ENCODE measurements at places on chromosomes 1 and 21.

DNA sequence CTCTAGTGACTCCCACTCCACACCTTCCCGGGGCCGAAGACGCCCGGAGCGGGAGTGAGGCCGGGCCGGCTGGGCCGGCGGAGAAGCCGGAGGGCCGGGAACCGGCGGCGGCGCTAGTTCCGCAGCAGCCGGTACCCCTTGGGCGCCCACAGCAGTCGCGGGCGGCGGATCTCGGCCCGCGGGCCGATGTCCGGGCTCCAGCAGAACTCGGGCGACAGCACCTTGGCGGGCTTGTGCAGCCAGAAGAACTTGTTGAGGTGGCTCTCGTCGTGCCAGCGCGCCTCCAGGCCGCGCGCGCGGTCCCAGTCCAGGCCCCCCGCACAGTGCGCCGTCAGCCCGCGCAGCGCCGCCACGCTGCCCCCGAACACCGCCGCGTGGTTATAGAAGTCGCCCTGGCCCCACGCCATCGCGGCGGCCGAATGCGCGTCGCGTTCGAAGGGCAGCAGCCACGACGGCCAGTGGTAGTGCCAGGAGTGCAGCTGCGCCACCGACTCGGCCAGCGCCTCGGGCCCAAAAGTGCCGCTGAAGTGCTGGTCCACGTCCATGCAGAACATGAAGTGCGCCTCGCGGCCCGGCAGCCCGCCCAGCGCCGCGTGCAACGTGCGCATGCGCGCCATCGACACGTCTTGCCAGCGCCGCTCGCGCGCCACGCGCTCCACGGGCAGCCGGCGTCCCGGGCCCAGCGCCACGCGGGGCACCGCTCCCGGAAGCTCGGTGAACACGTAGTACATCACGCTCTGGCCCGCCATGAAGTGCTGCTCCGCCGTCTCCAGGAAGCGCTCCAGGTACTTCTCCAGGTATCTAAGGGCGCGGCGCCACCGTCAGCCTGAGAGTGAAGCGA, 14.0 kb downstream of the A3GALT2 start:
- peak; percentile 54 for ATAC-seq

DNA sequence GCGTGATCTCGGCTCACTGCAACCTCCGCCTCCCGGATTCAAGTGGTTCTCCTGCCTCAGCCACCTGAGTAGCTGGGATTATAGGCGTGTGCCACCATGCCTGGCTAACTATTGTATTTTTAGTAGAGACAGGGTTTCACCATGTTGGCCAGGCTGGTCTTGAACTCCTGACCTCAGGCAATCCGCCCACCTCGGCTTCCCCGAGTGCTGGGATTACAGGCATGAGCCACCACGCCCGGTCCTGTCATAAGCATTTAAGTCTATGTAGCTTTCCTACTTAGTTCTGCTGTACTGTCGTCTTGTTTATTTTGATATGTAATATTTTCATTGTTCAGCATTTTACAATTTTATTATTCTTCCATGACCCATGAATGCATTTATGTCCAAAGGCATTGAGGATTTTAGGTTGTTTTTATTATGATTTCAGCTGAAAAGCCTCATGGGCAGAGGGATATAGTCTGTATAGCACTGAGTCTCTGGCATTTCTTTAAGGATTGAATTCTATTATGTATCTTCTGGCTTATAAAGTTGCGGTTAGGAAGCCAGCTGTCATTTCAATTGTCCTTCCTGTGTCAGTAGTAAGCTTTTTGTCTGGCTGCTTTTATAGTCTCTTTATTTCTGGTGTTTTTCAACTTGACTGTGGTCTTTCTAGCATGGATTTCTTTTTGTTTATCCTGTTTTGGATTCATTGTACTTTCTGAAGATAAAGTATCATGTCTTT, 9.2 kb downstream of the AGPAT3 start:
- no peak for ATAC-seq

- ATAC-seq: no peak
Measured at GRCh38 chr1:28196330-28196729, 19.8 kb upstream of the PTAFR start.

DNA sequence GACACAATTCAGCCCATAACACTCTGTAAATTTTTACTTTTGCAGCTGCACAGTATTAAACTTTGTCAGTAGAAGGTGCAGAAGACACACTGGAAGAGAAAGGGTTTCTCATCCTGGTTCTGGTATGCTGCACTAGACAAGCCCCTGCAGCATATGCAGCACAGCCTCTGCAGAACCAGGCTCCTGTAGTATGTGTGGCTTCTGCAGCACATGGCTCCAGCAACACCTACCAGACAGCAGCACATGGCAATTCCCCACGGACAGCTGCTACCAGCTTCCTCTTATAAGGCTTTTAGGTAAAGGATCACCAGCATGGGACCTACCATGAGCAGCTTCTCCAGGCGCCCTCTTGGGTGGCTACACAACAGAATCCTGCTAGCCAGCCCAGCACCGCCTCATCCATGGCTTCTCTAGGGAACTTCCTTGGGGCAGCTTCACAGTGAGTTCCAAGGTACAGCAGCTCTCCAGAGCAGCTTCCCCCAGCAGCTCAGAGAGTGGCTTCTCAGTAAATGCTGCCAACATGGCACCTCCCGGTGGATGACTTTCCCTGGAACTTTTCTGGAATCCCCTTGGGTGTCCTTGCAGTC, 534.4 kb upstream of the CXADR start:
- ATAC-seq: no peak

- peak; percentile 57 for ATAC-seq
Measured at GRCh38 chr1:44300852-44301251, 54.2 kb downstream of the ERI3 start.

DNA sequence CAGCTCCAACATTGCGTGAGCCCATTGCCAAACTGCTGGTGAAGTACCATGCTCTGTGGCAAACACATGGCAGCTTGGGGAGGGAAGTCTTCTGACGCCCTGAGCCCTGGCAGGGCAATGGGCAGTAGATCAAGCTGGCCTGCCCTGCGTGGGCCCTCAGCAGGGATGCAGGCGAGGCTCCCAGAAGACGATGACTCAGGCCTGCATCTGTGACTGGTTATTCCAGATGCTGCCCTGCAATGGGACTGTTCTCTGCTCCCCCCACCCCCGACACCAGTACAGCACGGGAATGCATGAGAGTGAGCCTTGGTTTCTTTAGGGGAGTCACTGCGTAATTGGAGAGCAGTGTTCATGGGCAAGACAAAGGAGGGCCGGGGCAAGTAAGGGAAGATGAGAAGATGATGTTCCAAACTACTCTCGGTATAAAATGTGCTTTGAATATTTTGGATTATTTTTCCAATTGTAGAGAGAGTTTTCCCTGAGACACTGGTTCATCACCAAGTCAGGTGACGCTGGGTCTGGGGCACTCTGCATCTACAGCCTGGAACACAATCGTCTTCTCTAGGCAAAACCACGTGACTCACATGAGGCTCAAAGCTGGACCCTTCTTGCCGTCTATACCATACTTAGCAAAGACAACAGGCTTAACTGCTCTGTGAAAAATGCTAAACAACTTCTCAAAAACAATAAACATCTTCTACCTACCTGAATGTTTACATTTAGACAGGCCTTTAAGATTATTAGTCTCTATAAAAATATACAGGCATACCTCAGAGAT, 9.0 kb upstream of the C1orf198 start:
- ATAC-seq: peak; percentile 35

DNA sequence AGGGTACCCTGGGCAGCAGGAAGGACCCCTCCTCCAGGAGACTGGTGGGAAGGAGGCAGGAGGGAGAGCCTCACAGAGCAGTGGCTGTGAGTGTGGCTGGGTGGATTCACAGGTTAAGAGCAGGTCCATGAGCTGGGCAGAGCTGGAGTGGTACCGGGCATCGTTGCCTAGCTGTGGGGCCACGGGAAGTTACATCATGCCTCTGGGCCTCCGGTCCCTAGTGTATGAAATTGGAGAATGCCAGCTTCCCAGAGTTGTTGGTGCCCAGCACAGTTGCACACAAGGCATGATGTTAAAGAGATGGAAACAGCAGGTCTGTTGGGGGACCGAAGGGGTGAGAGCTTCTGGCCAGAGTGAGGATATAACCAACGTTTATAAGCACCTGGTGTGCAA, 18.5 kb downstream of the FOXO6 start:
- ATAC-seq: no peak

GRCh38 chr1:155166471-155167165, 6.5 kb downstream of the KRTCAP2 start:
- ATAC-seq: peak; percentile 70

DNA sequence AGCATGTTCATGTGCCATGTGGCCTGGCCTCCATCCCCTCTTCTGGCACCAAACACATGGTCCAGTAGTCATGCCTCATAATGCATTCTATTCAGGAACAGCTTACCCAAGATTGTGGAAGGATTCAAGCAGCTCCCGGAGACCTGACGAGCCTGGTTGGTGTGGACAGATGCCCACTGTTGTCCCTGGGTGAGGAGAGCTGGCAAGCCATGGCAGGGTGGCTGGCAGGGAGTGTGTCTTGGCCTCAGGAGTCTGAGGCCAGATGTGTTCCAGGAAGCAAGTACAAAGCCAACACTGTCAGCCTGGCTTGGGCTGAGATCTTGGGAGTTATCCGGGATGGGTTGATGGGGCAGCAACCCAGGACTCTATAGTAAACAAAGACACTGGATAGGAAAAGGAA, 7.3 kb upstream of the FABP3 start:
- ATAC-seq: no peak

GRCh38 chr1:89844860-89845259, 24.0 kb downstream of the LRRC8D start:
- ATAC-seq: no peak

- no peak for ATAC-seq
Measured at GRCh38 chr1:23449306-23449705, 24.8 kb upstream of the TCEA3 start.

GRCh38 chr1:86227026-86227425, 70.5 kb upstream of the COL24A1 start:
- no peak for ATAC-seq

- no peak for ATAC-seq
Measured at GRCh38 chr1:200369706-200370105, 40.1 kb downstream of the ZNF281 start.

DNA sequence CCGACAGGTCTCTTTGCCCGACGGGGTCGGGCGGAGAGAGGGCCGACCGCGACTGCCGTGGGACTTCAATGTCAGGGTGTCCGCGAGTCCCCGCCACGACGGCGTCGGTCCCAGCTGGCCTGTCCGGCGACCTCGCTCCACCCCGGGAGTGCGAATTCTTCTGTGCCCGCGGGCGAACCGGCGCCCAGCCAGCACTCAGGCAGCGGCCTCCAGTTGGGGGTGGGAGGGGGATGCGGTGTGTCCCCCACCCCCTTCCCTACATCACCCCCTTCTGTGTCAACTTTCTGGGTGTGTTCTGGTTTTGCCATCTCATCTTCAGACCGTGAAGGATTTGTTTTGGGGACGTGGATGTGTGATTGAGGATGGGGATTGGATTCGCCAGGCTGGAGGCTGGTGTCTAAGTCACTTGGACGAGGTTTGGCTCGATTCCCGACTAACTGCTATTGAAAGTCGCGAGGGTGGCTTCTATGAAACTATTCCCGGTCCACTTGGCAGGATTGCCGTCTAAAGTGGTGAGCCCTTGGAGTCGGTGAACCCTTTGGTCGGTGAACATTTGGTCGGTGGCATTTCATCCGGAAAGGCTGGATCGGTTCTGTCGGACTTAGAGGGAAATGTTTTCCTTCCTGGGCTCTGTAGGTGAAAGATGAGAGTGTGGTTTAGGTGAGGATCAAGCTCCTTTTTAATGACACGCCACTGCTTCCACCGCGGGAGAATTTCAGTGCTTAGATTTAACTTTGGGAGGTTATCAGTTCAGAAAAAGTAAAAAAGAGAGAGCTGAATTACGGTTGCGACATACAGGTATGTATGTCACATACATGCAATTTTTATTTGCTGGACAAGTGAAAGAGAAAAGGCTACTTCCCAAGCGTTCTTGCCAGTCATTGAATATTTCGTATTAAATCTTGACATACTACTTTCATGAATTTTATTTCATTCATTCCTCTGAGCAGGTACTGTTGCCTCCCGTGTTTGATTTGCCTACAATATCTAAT, 771 bp downstream of the ABCD3 start:
- no peak for ATAC-seq

DNA sequence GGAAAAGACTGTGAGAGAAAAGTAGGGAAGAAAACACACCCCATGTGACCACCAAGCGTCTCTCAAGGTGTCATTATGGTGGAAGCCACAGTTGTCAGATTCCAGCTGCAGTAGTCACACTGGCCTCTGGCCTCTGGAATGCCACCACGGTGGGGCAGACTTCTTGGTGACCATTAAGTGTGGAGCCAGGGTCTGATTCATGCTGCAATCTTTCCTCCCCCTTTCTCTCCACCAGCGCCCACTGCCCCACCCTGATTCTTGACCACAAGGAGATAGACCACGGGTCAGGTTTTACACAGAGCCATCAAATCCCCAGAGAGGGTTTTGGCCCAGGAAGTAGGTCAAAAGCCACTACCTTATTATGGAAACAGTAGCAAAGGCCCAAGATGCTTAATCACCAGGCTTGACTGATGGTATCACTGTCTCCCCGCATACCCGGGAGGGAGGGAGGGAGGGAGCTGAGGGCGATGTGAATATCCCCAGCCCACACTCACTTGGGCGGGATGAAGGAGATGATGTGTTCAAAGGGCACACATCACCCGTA, 52.7 kb upstream of the GRHL3 start:
- ATAC-seq: peak; percentile 92

All from motor neuron (in vitro differentiated cells).